ENCODE measurements at places on chromosomes 3 and 15. TPM values are rescaled to one million over a fixed set of nuclear protein-coding genes. Genes with fewer than 3 reads are reported as not detected.

- no peak for DNase-seq
Observed at GRCh38 chr3:50276762-50277101, 2.2 kb upstream of the LSMEM2 start.

GRCh38 chr3:131421301-131421700, 39.7 kb downstream of the NUDT16 start:
- DNase-seq = no peak

The WDR6 gene
- 87.1 TPM for total RNA-seq

GRCh38 chr15:33729653-33730052, 238.6 kb upstream of the CHRM5 start:
- peak; percentile 35 for DNase-seq

DNA sequence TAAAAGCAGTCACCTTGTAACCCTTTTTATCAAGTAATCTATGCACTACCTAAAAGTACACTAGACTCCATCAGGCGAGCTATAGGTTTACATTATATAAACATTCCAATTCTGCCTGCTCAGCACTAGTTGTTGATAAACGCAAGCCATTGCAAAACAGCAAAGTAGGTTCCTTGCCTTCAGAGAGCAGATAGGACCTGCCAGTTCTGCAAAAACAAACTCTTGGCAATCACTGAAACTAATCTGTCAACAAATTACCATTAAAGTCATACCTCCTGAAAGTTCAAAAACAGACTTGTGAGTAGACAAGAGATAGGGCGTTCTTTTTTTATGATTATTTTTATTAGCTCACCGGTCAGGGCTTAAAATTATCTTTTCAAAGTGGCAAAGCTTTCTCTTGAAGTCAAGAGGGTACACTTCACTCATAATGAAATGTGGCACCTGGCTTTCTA, 392.5 kb downstream of the FOXP1 start:
- no peak for DNase-seq

GRCh38 chr15:53115563-53115962, 325.4 kb upstream of the ONECUT1 start:
- no peak for DNase-seq

- no peak for DNase-seq
Observed at GRCh38 chr15:63856711-63857460, 23.1 kb upstream of the HERC1 start.

The EAF2 gene
- 0.86 TPM for total RNA-seq

- DNase-seq = no peak
Observed at GRCh38 chr3:32181796-32182195, 56.7 kb upstream of the CMTM8 start.

The SOX2 gene
- not detected for total RNA-seq

DNA sequence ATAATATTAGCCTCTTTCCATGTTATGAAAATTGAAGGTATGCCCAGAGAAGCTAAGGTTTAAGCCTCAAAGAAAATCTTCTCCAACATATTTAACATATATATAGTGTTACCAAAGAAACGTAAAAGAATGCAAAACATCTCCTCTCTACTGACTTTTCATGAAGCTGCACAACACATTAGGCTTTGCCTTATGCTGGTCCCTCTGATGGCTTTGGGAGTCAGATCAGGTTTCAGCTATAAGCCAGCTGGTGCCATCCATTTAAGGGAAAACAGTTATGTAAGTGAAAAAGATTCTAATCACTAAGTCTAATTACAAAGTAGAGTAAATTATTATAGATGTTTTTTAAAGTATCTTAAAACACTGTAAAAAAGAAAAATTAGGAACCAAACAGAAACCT, 410.5 kb downstream of the LSAMP start:
- no peak for DNase-seq

GRCh38 chr3:159763602-159764489, 224.8 kb upstream of the IL12A start:
- peak; percentile 30 for DNase-seq

DNA sequence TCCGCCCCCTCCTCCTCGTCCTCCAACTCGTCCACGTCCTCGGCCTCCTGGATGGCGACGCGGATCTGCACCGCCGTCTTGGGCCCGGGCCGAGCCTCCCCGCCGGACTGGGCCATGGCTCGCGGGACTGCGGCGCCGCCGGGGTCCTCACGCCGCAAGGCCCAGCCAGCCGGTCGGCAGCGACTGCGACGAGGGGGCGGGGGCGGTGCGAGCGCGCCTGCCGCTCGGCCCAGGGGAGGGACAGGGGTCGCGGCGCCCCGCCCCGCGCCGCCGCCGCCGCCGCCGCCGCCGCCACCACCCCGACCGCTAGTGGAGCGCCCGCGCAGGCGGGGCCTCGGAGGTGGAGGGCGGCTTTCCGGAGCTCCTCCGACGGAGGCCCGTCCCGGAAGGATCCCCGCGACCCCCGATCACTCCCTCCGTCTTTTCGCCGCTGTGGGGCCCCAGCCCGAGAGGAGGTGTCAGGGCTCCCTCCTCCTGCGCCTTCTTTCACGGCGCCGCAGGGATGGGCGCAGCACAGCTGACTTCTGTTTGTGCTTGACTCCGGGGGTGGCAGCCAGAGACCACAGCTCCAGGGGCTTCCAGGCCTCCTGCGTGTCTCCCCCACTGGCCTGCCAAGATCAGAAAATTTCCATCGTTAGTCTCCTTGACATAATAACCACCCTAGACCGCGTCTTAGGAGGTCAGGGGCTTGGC, at the start of gene LARP6:
TSS of gene LARP6 (minus strand) at position 185 of the 693 bp plus-strand sequence. CDS start at position 116, 69 bp downstream.
- DNase-seq = no peak

- no peak for DNase-seq
Observed at GRCh38 chr3:99711351-99711750, 73.0 kb downstream of the COL8A1 start.

DNA sequence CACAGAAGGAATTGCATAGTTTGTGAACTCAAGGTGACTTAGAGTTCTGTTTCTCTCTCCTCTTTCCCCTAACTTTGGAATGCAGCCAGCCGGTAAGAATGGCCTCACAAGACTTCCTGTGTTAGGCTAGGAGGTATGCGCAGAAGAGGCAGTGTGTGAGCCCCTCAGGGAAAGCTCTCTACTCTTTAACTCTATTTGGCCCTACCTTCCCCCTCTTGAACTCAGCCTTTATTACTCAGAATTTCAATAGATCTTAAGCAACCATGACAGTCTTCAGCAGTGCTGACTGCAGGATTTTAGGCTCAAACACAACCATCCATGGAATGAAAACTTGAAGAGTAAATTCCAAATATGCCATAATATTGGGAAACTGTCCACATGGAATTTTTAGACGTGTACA, 209.5 kb downstream of the DTWD1 start:
- DNase-seq = no peak

GRCh38 chr3:41320953-41321641, 121.8 kb downstream of the CTNNB1 start:
- no peak for DNase-seq

The HHLA2 gene
- 2.2 TPM for total RNA-seq

The KBTBD13 gene
- not detected for total RNA-seq

- DNase-seq = no peak
Observed at GRCh38 chr15:69597061-69597592, 144.5 kb downstream of the RPLP1 start.

DNA sequence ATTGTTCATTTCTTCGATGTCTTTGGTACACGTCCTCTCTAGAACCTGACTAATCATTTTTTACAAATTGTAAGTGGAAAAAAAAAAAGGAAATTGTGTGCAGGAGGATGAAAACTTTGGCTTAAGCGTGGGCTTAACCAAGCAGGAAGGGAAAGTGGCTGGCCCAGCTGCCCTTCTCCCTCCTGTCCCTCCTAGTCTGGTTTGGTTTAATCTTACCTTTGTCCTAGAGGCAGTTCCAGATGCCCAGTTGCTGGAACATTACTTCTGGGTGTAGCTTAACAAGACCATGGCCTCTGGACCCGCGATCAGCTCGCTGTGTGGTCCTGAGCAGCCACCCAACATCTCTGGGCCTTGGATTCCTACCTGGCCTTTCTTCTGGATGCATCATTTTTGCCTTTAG, 15.4 kb downstream of the PAQR5 start:
- peak; percentile 90 for DNase-seq

DNA sequence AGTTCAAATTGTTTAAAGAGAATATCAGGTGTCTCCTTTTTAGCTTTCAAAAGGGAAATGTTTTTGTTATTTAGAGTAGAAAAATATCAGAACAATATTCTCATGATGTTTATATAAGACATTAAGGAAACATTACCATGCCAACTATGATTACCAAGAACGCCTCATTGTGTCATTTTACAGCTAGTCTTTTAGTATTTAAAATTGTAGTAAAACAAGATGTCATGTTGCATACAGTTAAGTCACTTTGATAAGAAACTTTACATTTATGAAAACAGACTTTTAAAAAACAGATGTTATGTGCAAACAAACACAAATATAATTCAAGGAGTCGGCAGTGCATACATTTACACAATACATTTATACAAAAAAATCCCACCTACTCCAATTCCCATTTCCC, 4.4 kb downstream of the PLSCR4 start:
- no peak for DNase-seq

DNA sequence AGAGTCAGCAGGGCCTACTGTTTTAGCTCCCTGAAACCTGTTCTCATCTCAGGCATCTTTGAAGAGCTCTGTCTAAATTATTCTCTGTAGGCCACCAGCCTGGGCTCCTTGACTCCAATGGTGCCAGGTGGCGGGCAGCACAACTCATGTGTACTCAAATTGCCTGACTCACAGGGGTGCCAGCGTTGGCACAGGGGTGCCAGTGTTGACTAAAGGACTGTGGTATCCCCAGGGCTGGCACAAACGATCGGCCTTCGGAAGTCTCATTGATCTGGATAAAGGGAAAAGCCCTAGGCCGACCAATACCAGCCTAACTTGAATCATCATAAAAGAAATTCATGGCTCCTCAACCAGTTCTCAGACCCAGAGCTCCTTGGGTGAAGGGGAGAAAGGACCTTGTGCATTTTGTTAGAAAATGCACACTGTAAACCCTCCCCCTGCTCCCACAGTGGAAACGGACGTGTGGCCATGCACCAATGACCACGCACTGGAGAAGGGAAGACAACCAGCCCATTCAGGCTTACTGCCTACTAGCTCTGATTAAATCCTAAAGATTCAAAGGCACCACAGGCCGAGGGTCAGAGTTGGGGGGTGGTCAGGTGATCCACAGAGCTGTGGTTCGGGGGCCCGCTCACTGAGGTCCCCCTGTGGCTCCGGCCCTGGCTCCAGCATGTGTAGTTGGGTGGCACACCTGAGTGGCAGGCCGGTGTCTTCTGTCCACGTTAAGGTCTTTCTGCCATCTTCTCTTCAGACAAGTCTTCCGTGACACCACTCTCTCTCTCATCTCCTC, 68.9 kb downstream of the NIPA2 start:
- no peak for DNase-seq

GRCh38 chr3:153404157-153404556, 242.1 kb downstream of the RAP2B start:
- DNase-seq = no peak

The NDN gene
- total RNA-seq = not detected

- no peak for DNase-seq
Observed at GRCh38 chr3:60645801-60646200, 605.5 kb downstream of the FHIT start.

The RAB6B gene
- not detected for total RNA-seq

DNA sequence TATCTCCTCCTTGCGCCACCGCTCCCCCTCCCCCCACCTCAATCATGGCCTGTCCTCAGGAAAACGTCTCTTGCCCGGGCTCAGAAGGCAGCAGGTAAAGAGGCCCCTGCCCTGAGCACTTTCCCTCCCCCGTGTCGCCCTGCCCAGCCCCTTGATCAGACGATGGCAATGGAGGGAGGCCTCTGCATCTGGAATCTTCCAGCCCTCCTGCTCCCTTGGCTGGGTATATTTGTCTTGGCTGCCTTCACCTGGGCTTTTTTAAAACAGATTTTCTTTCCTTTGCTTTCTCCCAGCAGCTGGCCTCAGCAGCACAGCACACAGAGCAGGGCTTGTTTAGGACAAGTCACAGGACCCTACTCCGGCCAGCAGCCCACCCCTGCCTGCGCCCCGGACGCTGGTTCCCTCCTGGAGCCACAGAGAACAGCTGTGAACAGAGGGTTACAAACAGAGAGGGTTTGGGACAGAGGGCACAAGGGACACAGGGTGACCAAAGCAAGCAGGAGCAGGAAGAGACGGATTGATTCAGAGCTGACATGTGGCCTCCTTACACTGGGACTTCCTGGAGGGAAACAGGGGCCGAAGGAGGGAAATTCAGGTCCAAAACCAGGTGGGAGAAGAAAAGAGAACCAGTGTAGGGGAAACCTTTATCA, 78.7 kb downstream of the ISG20 start:
- no peak for DNase-seq

- no peak for DNase-seq
Observed at GRCh38 chr3:159928071-159928491, 60.6 kb upstream of the IL12A start.

The SAMMSON gene
- total RNA-seq = not detected

The MRPS11 gene
- 92.3 TPM for total RNA-seq

DNA sequence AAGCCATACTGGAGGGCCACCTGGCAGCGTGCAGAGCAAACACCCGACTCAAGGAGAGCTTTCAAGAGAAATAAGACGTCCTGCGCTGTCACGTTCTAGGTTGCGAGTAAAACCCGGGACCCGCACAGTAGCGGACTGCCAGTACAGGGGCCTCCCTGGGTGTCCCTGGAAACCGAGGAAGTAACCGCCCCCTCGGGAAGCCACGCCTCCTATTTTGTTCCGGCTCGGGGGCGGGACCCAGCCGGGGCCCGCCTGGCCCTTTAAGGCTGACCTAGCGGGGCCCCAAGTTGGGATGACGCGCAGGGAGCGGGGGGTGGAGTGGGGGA, 218 bp upstream of the MAPKAPK3 start:
- DNase-seq = peak; percentile 77

- DNase-seq = peak; percentile 61
Observed at GRCh38 chr3:17412950-17413530, 329.4 kb downstream of the TBC1D5 start.

DNA sequence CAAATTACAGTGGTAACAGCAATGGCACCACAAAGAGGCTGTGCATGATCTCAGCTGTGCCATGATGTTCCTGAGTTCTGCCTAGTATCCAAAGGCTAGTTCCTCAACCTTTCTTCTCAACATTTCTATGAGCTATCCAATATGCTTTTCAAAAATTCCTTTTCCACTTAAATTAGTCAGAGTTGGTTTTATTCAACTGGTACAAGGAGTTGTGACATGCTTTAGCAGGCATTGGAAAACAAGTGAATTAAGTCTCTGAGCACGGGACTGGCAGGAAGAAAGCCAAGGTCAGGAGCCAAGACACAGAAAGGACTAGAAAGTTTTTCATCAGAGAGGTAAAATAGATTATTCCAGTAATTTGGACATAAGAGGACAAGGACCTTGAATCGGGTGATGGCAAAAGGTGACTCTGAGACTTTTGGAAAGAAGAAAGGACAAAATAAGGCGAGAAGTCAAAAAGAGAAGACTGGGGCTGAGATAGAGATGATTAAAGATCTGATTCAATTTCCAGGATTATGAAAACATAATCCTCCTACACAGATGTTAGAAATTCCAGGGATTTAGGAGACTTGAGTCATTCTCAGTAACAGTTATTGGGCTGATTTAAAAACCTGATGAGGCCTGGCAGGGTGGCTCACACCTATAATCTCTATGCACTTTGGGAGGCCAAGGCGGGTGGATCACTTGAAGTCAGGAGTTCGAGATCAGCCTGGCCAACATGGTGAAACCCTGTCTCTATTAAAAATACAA, 36.1 kb downstream of the PBRM1 start:
- no peak for DNase-seq

GRCh38 chr3:111548092-111548491, 6.1 kb downstream of the CD96 start:
- DNase-seq = no peak

The PLA2G4E gene
- not detected for total RNA-seq

GRCh38 chr3:39192490-39193092, at the start of gene XIRP1:
XIRP1 (minus strand) TSS chr3:39192595; CDS start chr3:39189445, 3,150 bp downstream.
- DNase-seq = no peak

The HGD gene
- 17.6 TPM for total RNA-seq

The LYZL4 gene
- not detected for total RNA-seq

- no peak for DNase-seq
Observed at GRCh38 chr15:80099241-80099640, 39.8 kb downstream of the ZFAND6 start.
